ENCODE measurements at places on chromosomes 3 and 15.
A peak's percentile ranks its signal among the peaks of the same experiment; 100 is the strongest.

GRCh38 chr3:172138792-172139507 lies 99.6 kb downstream of the FNDC3B start:
- no peak for DNase-seq

DNA sequence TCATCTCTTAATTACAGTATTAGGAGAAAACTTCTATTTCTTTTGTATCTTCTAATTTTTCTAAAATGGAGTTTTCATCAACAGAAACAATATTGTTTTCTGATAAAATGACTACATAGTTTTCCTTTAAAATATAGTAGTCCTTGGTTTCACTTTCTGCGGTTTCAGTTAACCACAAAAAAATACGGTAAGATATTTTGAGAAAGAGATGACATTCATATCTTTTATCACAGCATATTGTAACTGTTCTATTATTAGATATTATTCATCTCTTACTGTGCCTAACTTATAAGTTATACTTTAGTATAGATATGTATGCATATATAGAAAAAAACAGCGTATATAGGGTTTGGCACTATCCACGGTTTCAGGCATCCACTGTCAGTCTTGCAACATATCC lies 2.3 kb downstream of the B4GALT4 start:
- no peak for DNase-seq

GRCh38 chr15:101675796-101676582 lies 23.8 kb upstream of the TM2D3 start:
- DNase-seq = no peak

DNA sequence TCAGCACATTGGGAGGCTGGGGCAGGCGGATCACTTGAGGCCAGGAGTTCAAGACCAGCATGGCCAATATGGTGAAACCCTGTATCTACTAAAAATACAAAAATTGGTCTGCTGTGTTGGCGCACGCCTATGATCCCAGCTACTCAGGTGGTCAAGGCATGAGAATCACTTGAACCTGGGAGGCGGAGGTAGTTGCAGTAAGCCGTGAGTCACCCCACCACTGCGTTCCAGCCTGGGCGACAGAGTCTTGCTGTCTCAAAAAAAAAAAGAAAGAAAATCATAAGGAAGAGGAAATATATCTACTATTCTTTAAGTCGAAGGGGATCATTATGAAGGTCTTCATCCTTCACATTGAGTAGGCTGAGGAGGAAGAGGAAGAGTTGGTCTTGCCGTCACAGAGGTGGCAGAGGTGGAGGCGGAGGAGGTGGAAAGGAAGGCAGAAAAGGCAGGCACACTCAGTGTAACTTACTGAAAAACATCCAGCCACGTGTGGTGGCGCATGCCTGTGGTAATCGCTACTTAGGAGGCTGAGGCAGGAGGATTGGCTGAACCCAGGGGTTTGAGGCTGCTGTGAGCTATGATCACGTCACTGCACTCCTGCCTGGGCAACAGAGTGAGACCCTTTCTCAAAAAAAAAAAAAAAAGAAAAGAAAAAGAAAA lies 14.2 kb downstream of the CSK start:
- no peak for DNase-seq

DNA sequence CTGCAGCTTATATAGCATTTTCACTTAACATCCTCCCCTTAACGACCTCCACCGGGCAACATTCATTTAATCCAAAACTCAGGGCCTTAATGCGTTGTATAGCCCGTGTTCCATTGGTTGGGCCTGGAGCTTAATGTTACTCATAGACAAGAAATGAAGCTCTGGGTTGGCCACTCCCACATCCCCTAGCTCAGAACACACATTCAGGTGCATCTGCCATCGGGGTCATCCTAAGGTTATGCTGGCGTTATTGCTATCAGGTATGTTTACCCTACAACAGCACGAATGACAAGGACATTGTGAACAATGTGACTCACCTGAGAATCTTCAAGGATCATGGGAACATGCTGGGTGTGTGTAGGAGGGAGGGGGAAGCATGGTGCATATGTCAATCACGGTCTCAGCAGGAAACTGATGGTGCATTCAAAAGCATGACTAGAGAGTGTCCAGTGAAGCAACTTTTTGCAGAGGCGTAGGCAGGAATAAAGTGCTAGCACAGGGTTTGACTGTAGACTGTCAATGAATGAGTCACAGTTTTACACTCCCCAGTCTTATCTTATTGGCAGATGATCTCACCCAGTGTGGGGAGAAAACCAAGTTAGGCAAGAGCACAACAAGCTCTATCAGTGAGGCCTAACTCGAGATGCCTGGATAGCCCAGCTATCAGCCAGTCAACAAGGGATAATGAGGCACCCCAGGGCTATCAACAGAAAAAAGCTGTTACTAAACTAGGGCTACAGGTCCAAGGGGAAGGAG lies 402.1 kb upstream of the MCTP2 start:
- DNase-seq = no peak

DNA sequence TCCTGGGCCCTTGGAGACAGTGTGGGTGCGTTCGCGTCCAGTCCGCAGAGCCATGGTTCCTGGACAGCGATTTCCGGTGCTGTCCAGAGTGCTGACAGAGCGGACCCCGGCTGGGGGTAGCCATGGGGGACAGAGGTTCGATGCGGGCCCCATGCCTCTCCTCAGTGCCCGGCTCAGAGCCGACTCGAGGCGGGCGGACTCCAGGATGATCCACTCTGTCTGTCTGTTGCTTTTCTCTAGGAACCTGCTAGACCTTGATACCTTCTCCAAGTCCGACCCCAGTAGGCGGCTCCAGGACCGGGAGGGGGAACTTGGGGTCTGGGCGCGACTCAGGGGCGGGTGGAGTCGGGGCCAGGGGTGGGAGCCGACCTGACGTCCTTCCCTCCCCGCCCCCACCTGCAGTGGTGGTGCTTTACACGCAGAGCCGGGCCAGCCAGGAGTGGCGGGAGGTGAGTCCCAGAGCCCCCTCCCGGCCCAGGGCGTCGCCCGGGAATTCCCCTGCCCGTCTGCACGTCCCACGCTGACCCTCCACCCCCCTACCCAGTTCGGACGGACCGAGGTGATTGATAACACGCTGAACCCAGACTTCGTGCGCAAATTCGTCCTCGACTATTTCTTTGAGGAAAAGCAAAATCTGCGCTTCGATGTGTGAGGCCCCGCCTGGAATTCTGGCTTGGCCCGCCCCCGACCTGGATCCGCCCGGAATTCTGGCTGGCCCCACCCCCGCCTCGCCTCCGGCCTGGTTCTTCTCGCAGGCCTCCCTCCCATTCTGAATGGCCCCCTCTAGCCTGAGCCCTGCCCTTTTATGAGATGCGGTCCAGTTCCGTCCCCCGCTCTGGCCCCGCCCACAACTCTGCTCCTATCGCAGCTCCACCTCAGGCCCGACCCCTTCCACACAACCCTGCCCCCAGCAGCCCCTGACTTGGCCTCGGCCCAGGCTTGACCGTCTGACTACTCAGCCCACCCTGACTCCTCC lies 1.0 kb downstream of the CPNE9 start:
- peak; percentile 43 for DNase-seq

GRCh38 chr3:105369500-105370371 lies 3.0 kb downstream of the ALCAM start:
- DNase-seq = peak; percentile 51

DNA sequence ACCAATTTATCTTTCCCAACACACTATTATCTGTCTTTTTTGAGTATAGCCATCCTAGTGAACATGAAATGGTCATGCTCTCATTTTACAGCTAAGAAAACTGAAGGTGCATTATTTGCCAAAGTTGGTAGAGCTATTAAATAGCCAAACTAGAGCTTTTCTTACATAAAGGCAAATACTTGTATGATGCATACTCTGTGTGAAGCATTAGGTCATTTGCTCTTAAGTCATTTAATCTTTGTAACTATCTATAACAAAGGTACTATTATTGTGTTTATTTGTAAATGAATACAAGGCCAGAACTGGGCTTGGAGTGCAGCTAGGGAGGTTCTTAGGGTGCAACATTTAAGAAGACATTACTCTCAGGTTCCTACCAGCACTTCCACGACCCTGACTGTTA lies 123.7 kb downstream of the THSD4 start:
- DNase-seq = no peak

DNA sequence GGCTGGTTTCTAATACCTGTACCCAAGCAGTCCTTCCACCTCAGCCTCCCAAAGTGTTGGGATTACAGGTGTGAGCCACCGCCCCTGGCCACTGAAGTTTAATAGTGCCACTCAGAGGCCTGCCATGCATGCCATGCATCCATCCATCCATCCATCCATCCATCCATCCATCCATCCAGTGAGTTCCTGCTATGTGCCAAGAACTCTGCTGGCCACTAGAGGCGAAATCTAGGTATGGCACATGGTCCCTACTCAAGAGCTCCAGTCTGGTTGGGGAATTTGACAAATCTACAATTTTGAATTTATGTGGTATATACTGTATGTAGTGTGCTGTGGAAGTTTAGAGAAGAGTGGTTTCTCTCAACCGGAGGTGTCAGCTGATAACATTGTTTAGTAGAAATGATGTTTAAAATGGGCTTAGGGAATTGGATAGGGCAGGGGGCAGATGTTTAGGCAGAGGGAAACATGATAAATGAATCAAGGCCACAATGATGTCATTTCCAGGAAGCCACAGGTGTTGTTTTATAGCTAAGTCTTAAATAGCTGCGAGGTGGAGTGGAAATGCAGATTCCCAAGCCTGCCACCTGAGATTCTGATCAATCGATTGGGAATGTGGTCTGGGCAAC lies 384.4 kb upstream of the C2CD4B start:
- DNase-seq = no peak

- DNase-seq = no peak
These were observed 450.4 kb downstream of the MFSD1 start for GRCh38 chr3:159252274-159252673.

- no peak for DNase-seq
These were observed 28.3 kb upstream of the TASOR start for GRCh38 chr3:56711344-56711743.

DNA sequence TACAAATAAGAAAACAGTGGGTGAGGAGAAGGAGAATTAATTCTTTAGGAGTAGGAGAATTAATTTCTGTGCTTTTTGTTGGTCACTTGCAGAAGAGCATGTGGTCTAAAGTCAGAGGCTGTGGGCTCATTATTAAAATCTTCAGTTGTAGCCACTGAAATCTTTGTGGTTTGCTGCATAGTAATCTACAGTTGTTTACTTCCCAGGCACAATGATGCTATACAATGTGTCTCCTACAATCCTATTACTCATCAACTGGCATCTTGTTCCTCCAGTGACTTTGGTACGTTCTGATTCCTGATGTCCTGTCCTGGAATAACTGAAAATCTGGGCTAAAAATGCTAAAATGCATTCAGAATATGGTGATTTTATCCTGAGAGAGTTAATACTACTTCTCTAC lies 21.0 kb downstream of the IFT122 start:
- no peak for DNase-seq

DNA sequence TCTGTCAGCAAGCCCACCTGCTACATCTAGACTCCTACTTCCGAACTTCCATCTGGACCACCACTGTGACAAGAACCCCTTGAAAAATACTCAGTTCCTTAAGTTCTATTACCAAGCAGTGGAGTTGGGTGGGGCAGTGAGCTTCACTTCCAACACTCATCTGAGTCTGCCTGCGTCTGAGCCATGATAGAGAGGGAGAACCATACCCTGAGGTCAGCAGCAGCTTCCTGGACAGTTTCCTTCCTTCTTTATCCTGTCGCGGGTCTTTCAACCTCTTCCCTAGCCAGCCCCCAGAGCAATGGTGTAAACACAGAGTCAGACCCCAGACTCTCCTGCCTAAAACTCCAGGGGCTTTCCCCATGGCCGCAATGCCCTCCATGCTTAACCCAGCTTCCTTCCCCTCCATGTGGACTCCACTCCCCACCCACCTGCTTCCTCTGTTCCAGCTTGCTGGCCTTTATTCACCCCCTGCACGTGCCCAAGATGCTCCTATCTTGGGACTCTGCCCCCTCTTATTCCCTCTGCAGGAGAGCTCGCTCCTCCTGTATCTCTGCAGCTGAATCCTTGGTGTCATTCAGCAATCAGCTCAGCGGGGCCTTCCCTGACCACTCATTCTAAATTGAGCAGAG lies 211.2 kb downstream of the SHQ1 start:
- DNase-seq = no peak

DNA sequence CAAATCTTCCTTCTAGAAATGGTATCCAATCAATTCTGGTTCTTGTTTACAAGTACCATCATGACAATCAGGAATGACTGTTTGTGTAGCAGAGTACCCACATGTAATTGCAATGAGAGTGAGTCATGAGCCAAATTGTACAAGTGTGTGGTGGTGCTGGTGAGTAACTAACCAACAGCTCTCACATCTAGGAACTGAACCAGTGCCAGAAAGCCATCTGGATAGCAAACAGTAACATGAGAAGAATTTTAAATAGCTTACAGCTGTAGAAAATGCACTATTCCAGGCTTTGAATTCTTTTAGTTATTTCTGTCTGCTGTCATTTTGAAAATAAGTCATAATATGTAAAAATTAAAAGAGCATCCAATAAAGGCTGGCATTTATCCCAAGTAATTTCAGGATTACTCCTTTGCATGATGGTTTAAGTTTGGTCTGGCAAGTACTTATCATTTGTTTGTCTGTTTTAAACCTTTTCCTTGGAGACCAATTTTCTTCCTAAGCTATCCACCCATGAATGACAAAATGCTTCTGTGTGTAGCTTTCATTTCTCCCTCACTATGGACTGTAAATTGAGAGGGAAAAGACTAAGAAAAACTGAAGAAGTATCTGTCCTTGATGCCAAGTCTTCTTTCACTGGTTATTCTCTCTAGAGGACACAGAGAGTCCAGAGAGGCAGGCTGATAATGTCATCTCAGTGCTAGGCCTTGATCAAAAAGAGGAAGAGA lies 60.0 kb downstream of the PIK3CB start:
- DNase-seq = no peak

DNA sequence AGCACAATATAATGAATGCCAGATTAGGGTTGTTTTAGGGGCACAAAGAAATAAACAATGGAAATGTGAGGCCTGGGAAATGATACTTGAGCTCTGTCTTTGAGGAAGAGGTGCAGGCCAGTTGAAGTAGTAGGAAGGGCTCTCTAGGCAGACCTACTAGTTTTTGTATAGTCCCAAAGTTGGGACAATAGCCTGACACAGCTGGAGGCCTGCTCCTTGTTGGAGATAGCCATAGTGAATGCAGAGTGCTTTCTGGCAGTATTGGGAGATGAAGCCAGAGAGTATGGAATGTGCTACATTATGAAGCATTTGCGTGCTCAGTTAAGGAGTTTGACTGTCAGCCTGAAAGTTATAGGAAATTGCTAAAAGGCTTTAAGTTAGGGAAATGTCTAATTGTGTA lies 251.2 kb upstream of the ZPLD1 start:
- DNase-seq = no peak

GRCh38 chr3:23304424-23304823 lies 101.3 kb downstream of the UBE2E2 start:
- DNase-seq = no peak

- DNase-seq = no peak
These were observed 11.8 kb downstream of the XXYLT1 start for GRCh38 chr3:195259154-195259474.
